ENCODE measurements at places on chromosomes 12 and 14.
A peak's percentile ranks its signal among the peaks of the same experiment; 100 is the strongest.

- DNase-seq: no peak
Observed at GRCh38 chr12:13945641-13946040, 35.8 kb downstream of the GRIN2B start.

DNA sequence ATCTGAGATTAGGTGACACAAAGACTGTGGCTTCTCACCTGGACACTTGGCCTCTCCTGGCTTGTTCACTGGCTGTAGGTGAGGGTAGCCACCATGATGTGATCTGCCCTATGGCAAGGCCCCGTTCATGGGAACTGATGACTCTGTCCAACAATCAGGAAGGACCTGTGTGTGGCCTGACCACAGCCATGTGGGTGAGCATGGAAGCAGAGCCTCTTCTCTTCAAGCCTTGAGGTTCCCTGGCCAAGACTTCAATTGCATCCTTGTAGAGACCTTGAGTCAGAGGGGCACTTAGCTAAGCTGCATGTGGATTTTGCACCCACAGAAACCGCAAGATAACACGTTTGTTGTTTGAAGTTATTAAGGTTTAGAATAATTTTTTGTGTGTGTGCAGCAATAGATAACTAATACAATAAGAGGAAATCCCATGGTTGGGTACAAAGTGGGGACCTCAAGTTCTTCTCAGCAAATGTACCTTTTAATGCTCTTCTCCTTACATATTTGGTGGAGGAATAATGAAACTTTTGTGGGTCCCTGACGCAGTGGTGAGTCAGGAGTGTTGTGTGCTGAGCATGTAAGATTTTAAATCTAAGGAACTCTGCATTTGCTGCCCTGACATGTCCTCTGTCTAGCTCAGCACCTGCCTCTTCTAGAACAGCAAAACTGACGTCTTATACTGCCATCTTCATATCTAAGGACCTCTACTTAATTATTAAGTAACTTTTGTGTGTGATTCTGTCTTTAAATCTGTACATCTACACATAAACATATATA, 27.5 kb upstream of the PLEKHG7 start:
- DNase-seq: no peak

GRCh38 chr12:116339800-116340371, 62.4 kb upstream of the MED13L start:
- DNase-seq: no peak

- no peak for DNase-seq
Observed at GRCh38 chr12:13171921-13172859, 24.3 kb upstream of the EMP1 start.

DNA sequence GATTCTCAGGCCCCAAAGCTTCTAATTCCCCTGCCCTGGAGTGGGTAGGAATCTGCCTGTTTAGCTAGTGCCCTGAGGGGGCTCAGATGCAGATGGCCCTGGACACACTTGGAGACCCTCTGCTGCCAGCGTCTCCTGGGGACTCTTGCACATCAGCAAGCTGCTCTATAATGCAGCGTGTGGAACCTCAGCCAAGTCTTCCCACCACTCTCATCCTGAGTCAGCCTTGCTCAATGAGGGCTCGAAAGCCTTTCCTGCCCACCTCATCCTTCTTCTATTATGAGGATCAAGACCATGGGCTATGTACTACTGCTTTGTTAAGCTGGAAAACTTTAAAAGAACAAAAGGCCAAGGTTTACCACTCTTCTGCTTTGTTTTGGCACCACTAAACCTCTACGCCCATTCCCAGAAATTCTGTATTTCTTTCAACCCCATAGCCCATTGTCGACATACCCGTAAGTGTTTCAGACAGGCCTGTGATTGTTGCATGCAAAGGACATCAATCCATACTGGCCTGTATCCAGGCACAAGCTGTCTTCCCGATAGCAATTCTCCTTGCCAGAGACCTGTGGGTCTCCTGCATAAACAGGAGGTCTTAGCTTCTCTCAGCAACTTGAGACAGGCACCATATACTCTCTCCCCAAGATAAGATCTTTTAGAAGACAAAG, 246.9 kb downstream of the DPF3 start:
- DNase-seq: peak; percentile 93

DNA sequence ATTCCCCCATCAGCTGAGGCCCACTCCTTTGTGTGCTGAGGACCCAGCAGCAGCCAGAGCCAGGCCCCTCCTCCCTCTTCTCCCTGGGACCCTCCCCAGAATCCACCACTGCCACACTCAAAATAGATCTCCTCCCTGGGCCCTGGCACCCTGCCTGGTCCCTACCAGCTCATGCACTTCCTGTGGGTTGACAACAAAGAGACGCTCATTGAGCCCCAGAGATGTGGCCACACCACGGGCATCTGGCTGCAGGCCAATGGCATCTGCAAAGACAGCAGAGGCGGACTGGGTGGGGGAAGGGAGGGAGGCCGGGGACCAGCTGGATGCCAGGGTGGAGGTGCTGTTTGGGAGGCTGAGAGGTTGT, 16.0 kb upstream of the ENDOU start:
- peak; percentile 38 for DNase-seq

- peak; percentile 25 for DNase-seq
Observed at GRCh38 chr12:5022465-5023061, 21.1 kb upstream of the KCNA5 start.

DNA sequence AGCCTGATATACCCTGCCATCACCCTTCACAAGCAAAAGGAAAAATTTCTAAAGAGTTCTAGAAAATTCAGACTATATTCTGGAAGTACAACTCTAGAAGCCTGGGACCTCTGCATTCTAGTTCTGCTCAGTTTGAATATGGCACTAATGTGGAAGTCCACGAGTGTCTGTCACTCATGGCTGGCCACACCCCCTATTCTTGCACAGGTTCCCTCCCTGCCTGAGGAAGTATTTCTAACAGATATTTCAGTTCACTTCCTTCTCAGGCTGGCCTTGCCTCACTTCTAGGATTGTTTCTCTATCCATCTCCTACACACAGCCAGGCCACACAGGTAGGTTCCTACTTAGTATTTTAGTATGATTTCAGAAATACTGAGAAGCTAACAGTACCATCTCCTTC, 67.4 kb downstream of the PHLDA1 start:
- DNase-seq: no peak

DNA sequence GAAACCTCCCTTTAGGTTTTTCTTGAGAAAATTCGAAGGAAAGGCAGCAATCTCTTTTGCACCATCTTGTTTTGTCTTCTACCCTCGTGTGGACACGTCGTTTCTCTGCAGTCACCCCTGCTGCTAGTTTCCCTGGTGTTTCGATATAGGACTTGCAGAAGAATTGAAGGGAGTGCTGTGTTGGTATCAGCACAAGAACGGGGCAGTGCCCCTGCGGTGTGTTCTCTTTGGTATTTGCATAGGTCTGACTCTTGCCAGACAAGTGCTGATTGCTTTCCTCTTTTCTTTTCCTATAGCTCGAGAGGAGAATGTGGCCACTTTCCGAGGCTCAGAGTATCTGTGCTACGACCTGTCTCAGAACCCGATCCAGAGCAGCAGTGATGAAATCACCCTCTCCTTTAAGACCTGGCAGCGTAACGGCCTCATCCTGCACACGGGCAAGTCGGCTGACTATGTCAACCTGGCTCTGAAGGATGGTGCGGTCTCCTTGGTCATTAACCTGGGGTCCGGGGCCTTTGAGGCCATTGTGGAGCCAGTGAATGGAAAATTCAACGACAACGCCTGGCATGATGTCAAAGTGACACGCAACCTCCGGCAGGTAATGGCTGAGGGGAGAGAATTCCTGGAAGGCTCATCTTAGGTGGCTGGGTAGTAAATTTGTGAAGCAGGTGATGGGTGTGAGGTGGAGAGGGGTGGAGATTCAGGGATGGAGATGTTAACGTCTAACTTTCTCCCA, 474.8 kb downstream of the NRXN3 start:
- DNase-seq: no peak

DNA sequence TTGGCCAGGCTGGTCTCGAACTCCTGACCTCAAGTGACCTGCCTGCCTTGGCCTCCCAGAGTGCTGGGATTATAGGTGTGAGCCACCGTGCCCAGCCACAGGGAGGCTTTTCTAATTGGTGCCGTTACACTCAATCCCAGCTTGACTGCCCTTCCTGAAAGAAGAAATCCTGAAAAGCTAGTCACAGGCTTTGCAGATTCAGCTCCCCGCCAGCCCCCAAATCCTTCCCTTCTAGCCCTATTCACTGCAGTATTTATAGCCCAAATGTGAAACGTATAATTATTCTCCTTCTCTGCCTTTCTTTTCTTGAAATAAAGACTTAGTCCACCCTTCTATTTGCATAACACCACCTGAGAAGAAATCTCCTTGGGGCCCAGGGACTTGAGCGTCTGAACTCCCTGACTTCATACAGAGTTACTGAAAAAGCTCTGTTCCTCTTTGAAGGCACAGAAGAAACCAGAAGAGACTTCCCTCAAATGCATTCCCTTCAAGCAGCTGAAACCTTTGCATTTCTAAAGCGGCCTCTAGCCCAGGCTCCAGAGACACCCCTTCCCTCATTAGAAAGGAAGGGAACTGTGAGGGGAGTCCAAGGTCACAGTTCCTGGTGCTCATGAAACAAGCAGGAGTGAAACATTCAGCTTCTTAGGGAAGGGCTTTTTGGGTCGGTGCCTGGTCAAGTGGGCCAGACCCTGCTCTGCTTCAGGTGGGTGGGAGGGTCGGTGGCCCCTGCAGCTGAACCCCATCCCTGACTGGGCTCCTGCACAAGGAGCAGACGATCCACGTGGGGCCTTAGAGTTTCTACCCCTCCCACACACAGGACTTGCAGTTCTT, 42.3 kb upstream of the BATF start:
- DNase-seq: no peak

DNA sequence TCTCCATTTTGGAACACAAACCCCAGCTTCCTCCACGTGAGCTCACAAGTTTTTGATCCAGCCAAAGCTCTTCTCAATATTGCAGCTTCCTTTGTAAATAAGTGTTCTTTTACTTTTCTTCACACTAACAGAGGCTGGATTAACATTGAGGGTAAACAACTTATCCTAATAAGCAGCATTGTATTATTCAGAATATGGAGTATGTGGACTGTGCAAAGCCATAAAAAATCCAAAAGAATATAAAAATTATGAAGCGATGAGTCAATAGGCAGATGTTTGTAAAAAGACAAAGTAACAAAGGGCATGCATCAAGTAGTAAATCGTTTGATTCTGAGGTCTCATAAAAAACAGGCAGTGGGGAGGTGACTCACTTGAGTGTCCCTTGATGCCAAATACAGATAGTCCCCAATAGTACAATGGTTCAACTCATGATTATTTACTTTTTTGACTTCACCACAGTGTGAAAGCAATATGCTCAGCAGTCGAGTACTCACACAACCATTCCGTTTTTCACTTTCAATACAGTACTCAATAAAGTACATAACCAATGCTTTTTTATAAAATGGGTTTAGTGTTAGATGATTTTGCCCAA, 23.1 kb upstream of the KCNK10 start:
- DNase-seq: no peak

GRCh38 chr14:60723116-60723906, 840 bp downstream of the SIX4 start:
- DNase-seq: peak; percentile 68
